ENCODE measurements at places on chromosomes 12 and 14.

- no peak for DNase-seq
Observed at GRCh38 chr14:54310151-54310850, 86.5 kb upstream of the CDKN3 start.

GRCh38 chr12:107042801-107043200, 50.5 kb downstream of the CRY1 start:
- DNase-seq = no peak

DNA sequence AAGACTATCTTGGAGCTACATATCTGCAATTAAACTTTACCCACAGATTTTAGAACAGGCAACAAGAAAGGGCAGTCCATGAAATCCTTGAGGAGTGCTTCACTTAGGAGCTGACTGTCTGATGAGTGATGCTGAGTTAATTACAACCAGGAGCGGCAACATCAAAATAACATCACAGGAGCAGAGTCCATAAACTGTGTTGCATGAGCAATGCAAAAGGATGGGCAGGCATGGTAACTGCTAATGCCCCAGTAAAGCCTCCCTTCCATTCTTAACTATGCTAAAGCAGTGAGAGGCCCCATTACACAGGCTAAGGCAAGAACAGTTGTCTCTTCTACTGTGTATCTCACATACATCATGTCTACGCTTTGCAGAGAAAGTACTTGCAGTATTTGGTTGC, 156.6 kb downstream of the PAX9 start:
- DNase-seq = no peak

GRCh38 chr12:3035171-3035570, 42.0 kb upstream of the TSPAN9 start:
- DNase-seq = no peak

DNA sequence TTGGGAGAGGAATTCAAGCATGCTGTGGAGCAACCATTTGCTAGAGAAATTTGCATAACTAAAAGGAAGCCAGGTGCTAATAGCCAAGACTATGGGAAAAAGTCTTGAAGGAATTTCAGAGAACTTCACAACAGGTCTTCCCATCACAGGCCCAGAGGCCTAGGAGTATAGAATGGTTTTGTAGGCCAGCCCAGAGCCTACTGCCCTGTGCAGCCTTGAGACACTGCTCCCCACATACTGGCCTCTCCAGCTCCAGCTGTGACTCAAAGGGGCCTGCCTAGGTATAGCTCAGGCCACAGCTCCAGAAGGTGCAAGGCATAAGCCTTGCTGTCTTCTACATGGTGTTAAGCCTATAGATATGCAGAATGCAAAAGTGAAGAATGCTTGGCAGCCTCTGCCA, 227.1 kb downstream of the SLC2A13 start:
- no peak for DNase-seq

- DNase-seq = no peak
Observed at GRCh38 chr14:100028990-100029677, 36.1 kb upstream of the EVL start.

GRCh38 chr12:95073698-95074520, 491 bp upstream of the NR2C1 start:
- DNase-seq = no peak

- no peak for DNase-seq
Observed at GRCh38 chr12:130253866-130254265, 83.8 kb upstream of the PIWIL1 start.

DNA sequence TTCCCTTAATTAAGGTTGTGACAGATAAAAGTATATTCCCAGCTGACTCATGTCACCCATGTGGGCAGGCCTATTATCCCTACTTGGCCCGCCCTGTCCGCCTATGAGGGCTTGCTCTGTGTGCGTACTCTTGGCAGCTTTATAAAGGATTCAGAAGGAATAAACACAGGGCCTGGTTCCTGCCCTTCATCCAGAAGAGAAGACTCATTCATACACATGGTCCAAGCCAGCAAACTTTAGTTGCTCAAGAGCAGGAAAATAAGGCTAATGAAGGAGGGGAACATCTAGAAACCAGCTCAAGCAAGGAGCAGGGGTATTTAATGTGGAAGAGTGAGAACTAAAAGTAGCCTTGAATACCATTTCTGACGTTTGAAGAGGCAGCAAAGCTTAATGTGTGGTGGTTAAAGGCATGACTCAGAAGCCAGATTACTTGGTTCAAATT, 141.9 kb downstream of the CRADD start:
- DNase-seq = no peak

DNA sequence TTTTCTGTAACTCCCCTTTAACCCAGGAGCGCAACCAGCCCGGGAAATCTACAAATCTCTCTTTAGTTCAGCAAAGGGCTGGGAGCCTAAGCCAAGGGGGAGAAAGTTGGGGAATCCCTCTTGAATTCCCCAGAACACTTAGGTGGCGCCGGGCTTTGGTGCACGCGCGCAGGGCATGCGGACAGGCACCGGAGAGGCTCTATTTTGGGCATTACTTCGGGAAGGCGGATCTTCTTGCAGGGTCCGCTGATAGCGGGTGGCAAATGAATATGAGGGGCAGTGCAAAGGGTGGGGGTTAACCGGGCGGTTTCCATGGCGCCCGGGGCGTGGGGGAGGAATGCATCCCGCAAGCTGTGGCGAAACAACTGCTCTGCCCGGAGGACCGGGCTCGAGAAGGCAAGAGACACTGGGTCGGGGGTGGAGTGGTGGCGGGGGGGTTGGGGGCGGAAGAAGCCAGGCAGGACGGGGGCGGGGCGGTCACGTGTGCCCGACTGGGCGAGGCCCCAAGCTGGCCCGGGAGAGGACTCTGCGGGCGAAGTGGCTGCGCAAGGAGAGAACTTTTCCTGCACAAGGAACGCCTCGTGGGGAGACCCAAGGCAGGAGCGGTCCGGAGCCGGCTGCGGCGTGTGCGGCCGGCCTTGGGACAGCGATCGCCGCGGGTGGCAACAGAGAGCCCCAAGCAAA, at the start of gene FLVCR2:
TSS of gene FLVCR2 (plus strand) at position 519 of the 684 bp plus-strand sequence. CDS start 353 bp downstream, outside the sequence.
- peak; percentile 53 for DNase-seq

DNA sequence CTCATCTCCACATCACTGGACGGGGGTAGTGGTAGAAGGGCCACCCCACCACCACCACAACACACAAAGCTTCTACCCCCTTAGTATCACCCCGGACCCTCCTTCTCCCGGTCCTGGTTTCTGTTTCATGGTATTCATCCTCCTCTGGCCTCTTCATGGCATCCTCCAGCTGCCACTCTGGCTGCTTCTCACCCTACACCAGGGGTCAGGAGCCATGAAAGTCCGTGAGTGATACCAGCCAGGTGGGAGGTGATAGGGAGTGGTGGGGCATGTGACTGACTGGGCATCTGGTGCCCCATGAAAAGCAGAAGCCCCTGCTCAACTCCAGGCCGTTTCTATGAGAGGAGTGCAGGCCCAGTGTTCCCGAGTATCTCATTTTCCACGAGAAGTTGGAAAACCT, 151.4 kb upstream of the HIF1A start:
- DNase-seq = no peak

DNA sequence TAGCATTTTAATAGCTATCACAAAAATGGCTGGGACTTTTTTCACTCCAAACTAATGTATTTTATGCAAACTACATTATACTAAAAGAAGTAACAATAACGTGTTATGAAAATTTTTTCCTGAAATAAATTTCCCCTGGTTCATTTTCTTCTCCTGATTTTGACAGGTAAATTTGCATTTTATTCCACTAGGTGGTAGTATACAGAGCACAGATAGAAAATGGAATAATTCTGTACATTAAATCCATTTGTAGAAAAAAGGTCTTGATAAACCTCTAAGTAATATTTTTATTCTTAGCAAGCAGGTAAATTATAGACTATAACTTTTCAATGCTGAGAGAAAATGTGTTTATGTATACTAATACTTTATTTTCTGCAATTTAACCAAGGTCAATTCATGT, 96.5 kb downstream of the BCAT1 start:
- DNase-seq = no peak

- no peak for DNase-seq
Observed at GRCh38 chr12:42660117-42660516, 70.6 kb upstream of the PRICKLE1 start.

All from activated T-helper 9 cell treated with anti-CD3 and anti-CD28 coated beads, Interleukin-2, amount 50 U/mL, for 16 hours (primary cell).